NCI-H1048 (cell line): ENCODE measurements at places on chromosomes 12 and 14.

DNA sequence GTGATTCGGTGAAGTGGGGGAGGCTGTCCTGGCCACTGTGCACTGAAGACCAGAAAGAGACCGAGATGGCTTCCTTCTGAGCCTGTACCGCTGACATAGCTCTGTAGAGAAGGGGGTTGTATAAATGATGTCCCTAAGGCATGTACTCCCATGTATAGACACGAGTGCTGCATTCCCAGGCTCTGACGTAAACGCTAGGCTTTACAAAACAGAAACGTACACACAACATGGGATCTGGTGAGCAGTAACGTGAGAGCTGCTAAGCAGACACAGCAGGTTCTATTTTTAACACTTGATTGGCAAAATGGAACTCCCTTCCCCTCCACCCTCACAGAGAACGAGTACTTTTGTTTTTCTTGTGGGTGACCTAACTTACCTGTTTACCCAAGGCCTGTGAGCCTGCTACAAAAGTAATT lies 35.9 kb downstream of the ACADS start:
- no peak for DNase-seq

GRCh38 chr14:76292561-76292960 lies 83.4 kb upstream of the ESRRB start:
- no peak for DNase-seq

- DNase-seq, result no peak
Measured at GRCh38 chr14:75458305-75458704, 30.5 kb downstream of the JDP2 start.

- DNase-seq, result no peak
Measured at GRCh38 chr12:18750085-18750484, 12.2 kb downstream of the CAPZA3 start.

DNA sequence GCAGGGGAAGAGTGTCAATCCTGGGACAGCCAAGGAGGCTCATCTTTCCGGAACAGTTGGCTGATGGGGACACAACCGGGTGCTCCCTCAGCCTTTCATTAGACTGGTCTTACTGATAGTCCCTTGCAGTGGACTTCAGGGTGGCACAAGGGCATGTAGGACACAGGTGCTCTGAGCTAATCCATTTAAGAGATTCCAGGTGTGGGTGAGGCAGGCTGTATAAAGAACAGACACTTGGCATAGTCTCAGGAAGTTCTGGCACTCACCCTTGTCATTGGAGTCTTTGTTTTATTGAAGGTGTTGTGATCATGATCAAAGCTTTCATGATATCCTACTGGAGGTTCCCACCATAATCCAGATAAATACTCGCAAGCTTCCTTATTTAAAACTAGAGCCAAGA lies 341.6 kb downstream of the EMP1 start:
- DNase-seq, result no peak
